Left renal cortex interstitium (tissue), 4 donors: ENCODE measurements at places on chromosomes 6 and 20. TPM values are rescaled to one million over a fixed set of nuclear protein-coding genes. Genes with fewer than 3 reads are reported as not detected.

GRCh38 chr6:138434925-138435324, 30.9 kb downstream of the HEBP2 start:
- no peak for DNase-seq

DNA sequence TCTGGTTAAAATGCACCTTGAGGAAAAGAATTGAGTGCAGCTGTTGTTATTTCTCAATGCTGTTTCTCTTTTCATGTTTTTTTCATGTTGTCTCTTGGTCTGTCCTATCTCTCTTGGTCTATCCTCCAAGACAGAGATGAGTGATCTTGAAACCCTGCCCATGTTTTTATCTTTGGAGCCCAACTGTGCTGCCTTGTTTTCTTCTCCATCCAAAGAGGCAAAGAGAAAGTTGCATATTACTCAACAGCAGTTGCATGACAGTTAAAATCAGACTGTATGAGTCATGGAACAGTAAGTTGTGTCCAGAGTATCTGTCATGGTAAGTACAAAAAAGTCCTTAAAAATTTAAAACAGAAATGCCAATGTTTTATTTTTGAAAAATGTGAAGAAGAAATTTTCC, 26.2 kb downstream of the BCAS1 start:
- no peak for DNase-seq

Gene EYA2
- polyA plus RNA-seq: 0.61 TPM

GRCh38 chr20:62219992-62220665, at the start of gene HRH3:
Gene HRH3 (minus strand): TSS chr20:62220278. CDS start chr20:62219970, 308 bp downstream.
- no peak for DNase-seq

Gene TREM2
- 0.55 TPM for polyA plus RNA-seq

Gene CCN2
- 203 TPM for polyA plus RNA-seq

Gene C6orf132
- 4.8 TPM for polyA plus RNA-seq

DNA sequence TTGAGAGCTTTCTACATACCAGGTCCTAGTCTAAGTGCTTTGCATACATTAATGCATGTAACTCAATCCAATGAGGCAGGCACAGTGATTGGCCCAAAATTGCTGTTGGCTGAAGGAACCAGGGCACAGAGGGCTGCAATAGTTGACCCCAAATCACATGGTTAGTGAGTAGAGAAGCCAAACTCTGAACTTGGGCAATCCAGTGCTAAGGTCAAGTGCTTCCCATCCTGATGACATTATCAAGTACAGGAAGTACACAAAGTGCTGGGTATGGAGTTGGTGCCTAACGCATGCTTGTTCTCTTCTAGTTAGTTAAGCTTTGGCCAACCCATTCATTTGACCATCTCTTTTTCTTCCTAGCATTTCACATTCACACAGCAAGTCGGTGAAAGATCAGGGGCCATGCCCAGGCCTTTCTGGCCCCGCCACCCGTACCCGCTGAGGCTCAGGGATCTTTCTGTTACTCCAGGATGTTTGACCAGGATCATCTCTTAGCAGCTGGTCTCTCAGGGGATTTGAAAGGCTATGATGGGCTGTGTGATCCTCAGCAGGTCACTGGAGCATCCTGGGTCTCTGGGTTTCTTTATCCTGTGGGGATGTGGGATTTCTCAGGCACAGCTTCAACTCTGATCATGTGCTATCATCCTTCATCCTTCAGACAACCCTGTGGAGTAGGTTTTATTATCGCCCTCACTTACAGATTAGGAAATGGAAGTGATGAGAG, 7.0 kb downstream of the KCNB1 start:
- no peak for DNase-seq

DNA sequence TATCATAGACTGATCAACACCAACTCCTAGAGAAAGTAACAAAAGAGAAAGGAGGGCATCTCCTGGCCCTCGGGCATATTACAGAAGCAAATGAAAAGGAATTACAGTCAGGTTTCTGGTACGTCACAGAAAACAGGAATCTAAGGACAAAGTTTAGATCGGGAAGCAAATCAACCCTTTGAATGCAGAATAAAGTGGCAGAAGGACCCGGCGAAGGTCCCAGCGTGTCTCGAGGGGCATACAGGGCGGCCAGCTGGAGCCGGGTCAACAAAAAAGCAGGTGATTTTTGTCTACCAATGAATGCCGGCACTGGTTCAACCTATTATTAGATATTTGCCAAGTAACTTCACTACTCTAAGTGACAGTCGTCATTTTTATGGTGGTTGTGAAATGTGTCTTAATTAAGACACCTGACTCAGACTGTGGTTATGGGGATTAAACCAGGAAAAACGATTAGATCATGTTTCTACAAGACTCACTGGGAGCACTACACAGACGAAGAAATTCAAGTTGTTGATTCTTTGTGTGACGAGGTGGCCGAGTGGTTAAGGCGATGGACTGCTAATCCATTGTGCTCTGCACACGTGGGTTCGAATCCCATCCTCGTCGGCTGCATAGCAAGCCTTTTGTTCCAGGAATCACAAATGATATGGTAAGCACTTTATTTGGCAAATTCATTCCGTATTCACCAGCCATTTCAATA, 12.4 kb upstream of the ZSCAN9 start:
- DNase-seq: no peak
